Prostate gland (tissue), 2 donors: ENCODE measurements at places on chromosomes 3 and 15. TPM values are rescaled to one million over a fixed set of nuclear protein-coding genes. Genes with fewer than 3 reads are reported as not detected.
A peak's percentile ranks its signal among the peaks of the same experiment; 100 is the strongest.

SCAANT1 gene
- total RNA-seq, result not detected

GRK7 gene
- 0.17 TPM for total RNA-seq

UCN2 gene
- total RNA-seq, result 1.6 TPM

ERICH6 gene
- total RNA-seq, result 0.09 TPM

ROBO2 gene
- total RNA-seq, result 3.6 TPM

MLF1 gene
- 65.0 TPM for total RNA-seq

ZIC4 gene
- not detected for total RNA-seq

GOLGA8A gene
- 63.7 TPM for total RNA-seq

CALML4 gene
- 18.8 TPM for total RNA-seq

CPEB1 gene
- total RNA-seq, result 1.7 TPM

ALPK3 gene
- total RNA-seq, result 7.2 TPM

GRCh38 chr15:66566963-66567531, 1.2 kb upstream of the LCTL start:
- no peaks in the 10 kb centered on the region for H3K27me3 ChIP-seq
- no peak overlapping the region for H3K4me3 ChIP-seq
- no peaks in the 10 kb centered on the region for H3K4me1 ChIP-seq
- no peaks in the 10 kb centered on the region for H3K36me3 ChIP-seq

DNA sequence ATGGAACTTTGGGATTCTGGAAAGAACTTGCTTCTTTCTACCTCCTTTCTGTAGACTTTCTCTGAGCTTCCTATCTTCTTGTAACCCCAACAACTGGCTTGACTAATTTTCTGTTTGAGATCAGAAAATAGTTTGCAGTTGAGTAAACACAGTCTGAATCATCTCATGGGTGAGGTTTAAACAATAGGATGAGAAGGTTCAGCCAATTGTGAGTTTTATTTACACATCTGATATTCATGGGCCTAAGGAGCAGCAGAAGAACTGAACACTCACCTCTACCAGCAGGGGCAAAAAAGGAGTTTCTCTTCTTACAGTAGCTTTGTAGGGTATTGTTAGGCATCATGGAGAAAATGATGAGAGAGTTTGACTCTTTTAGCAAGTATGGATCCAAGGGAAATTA, 54.2 kb downstream of the DTWD1 start:
- H3K27ac ChIP-seq, result no peak overlapping the region
- no peaks in the 10 kb centered on the region for H3K4me1 ChIP-seq
- no peaks in the 10 kb centered on the region for H3K27me3 ChIP-seq
- no peak for DNase-seq
- no peaks in the 10 kb centered on the region for H3K36me3 ChIP-seq

GRCh38 chr3:46222435-46223161, 14.5 kb upstream of the CCR1 start:
- H3K4me3 ChIP-seq, result no peak overlapping the region
- H3K36me3 ChIP-seq, result no peaks in the 10 kb centered on the region
- H3K4me1 ChIP-seq, result no peaks in the 10 kb centered on the region
- no peaks in the 10 kb centered on the region for H3K27me3 ChIP-seq
- DNase-seq, result no peak

GRCh38 chr3:102346897-102347296, 87.9 kb upstream of the ZPLD1 start:
- no peak for DNase-seq
- H3K4me1 ChIP-seq, result no peaks in the 10 kb centered on the region
- H3K4me3 ChIP-seq, result no peak overlapping the region
- H3K27ac ChIP-seq, result no peak overlapping the region

DNA sequence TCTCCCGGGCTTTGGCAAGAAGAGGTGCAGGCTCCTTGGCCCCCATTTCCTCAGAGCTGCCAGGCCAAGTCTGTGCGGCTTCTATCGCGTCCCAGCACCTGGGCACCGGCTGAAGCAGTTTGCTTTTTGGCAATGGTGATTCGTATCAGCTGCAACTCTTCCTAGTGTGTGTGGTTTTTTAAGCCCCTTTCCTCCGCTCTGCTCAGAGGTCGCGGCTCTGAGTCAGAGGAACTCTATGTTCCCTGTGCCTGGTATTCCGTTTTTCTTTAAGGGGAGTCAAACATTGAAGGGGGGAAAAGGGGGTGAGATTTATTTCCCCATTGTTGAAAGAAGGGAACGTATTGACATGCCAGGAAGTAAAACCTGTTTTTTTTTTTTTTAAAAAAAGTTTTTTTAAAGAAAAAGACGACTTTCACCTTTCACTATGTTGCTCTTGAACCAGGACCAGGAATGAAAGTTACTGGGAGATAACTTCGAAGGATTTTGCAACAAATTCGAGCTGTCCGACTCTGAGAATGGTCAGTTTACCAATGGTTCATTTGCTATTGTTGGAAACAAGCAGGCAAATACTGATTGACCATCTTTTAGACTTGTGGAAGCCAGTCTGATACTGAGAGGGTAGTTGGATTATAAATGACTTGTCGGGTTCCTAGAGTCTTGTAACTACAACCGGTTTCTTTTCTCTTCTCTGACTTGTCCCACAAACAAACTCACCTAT, 1.1 kb downstream of the ARMC8 start:
- peak overlapping the region; percentile 96 for H3K27ac ChIP-seq
- H3K4me3 ChIP-seq, result peak overlapping the region; percentile 98
- H3K4me1 ChIP-seq, result no peaks in the 10 kb centered on the region
- no peak for DNase-seq
- no peaks in the 10 kb centered on the region for H3K36me3 ChIP-seq

DNA sequence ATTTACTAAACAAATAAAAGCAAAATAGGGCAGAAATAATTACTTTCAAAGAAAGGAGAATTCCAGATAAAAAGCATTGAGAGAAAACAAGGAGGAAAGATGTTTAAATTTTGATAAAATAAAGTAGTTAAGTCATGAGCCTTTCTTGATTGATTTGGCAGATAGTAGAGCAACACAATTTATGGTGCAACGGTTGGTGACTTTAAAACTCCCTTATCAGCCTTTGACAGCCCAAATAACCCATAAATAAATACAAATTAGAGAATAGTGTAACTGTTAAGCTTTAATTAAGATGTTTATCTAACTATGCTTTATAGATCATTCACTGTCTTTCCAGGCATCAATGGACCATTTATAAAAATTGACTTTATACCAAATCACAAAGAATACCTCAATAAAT, 54.0 kb upstream of the EIF1B start:
- H3K36me3 ChIP-seq, result no peaks in the 10 kb centered on the region
- no peaks in the 10 kb centered on the region for H3K27me3 ChIP-seq
- DNase-seq, result no peak
- H3K27ac ChIP-seq, result no peak overlapping the region
- H3K4me1 ChIP-seq, result no peaks in the 10 kb centered on the region

- no peaks in the 10 kb centered on the region for H3K27me3 ChIP-seq
- DNase-seq, result no peak
- no peak overlapping the region for H3K4me3 ChIP-seq
- H3K4me1 ChIP-seq, result no peaks in the 10 kb centered on the region
- H3K27ac ChIP-seq, result no peak overlapping the region
These were observed 105.9 kb downstream of the IL12A start for GRCh38 chr3:160094562-160094961.

- no peak overlapping the region for H3K4me3 ChIP-seq
- H3K27me3 ChIP-seq, result no peaks in the 10 kb centered on the region
- H3K36me3 ChIP-seq, result no peaks in the 10 kb centered on the region
- DNase-seq, result no peak
These were observed 223.0 kb downstream of the EBLN2 start for GRCh38 chr3:73284472-73284871.

DNA sequence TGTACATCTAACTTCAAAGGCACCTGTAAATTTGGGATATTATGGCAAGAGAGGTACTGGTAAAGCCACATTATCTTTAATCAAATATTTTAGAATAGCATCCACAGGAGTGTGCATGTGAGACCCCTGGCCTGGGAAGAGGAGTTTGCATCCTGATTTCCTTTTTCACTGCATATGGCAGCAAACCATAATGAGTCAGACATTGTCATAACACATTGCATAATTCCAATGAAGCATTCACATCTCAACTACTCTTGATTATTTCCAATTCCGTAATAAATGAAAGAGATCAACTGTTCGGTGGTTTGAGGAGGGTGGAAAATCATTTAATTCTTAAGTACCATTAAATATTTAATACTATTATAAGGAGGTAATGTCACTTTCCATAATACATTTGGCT, 215.0 kb downstream of the MECOM start:
- H3K27ac ChIP-seq, result no peak overlapping the region
- DNase-seq, result no peak
- H3K27me3 ChIP-seq, result no peaks in the 10 kb centered on the region
- no peak overlapping the region for H3K4me3 ChIP-seq

GRCh38 chr3:12175844-12176453, 17.2 kb upstream of the TIMP4 start:
- no peak overlapping the region for H3K4me3 ChIP-seq
- DNase-seq, result peak; percentile 48
- no peaks in the 10 kb centered on the region for H3K27me3 ChIP-seq
- peaks cover 3% of the 10 kb centered on the region for H3K4me1 ChIP-seq
- H3K36me3 ChIP-seq, result no peaks in the 10 kb centered on the region

GRCh38 chr3:102936511-102937045, 501.8 kb downstream of the ZPLD1 start:
- no peaks in the 10 kb centered on the region for H3K27me3 ChIP-seq
- no peaks in the 10 kb centered on the region for H3K36me3 ChIP-seq
- DNase-seq, result no peak

GRCh38 chr15:78987556-78988360, 42.9 kb upstream of the CTSH start:
- no peaks in the 10 kb centered on the region for H3K27me3 ChIP-seq
- H3K36me3 ChIP-seq, result no peaks in the 10 kb centered on the region
- no peak for DNase-seq

DNA sequence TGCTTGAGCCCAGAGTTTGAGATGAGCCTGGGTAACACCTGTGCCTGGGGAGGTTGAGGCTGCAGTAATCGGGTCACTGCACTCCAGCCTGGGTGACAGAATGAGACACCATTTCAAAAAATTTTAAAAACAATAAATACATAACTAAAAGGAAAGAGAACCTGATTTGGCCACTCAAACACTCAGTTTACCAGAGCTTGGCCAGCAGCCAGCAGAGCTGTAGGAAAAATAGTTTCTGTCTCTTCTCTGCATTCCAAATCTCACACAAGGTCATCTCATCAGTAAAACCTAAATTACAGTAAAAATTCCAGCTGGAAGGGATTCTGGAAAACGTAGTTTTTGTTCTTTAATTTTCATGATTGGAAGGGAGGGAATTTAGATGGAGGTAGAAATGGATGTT, 7.8 kb upstream of the PPM1L start:
- H3K27me3 ChIP-seq, result no peaks in the 10 kb centered on the region
- H3K27ac ChIP-seq, result no peak overlapping the region
- DNase-seq, result no peak

DNA sequence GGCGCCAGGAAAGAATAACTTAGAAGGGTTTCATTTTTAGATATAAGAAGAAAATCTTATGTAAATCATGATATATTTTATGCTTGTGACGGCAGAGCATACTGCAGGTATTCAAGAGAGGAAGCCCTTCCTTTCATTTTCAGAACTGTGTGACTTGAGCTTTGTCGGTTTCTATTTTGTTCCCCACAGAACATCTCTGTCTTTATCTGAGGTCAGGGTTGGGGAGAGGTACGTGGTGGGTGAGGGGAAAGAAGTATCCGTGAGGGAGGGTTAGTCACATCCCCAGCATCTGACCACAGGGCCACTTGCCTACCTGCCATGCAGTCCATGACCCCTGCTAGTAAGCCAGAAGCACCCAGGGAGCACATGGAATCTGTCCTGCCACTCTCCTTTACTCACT, 126.5 kb downstream of the DGKG start:
- DNase-seq, result no peak
- H3K36me3 ChIP-seq, result no peaks in the 10 kb centered on the region
- H3K27ac ChIP-seq, result no peak overlapping the region

DNA sequence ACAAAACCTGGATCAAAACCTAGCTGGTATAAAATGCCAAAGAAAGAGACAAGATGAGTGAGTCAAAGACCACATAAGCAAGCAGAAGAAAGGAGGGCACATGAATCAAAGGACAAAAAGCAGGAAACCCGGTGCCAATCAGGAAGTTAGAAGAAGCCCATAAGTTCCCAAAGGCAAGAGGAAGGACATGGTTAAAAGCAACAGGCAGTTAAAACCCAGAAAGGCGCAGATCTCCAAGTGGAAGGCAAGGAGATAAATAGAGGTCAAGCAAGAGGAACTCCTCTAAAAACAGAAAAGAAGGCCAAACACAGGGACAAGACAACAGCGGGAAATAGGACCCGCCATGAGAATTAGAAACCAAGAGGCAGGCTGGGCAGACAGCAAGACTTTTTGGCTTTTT, 4.4 kb downstream of the TMOD2 start:
- H3K4me1 ChIP-seq, result no peaks in the 10 kb centered on the region
- H3K27me3 ChIP-seq, result no peaks in the 10 kb centered on the region
- no peaks in the 10 kb centered on the region for H3K36me3 ChIP-seq
- DNase-seq, result no peak

- no peak overlapping the region for H3K4me3 ChIP-seq
- H3K36me3 ChIP-seq, result no peaks in the 10 kb centered on the region
- DNase-seq, result peak; percentile 30
- peaks cover 2% of the 10 kb centered on the region for H3K4me1 ChIP-seq
- no peaks in the 10 kb centered on the region for H3K27me3 ChIP-seq
- H3K27ac ChIP-seq, result no peak overlapping the region
These were observed 15.0 kb downstream of the UACA start for GRCh38 chr15:70748281-70748747.

DNA sequence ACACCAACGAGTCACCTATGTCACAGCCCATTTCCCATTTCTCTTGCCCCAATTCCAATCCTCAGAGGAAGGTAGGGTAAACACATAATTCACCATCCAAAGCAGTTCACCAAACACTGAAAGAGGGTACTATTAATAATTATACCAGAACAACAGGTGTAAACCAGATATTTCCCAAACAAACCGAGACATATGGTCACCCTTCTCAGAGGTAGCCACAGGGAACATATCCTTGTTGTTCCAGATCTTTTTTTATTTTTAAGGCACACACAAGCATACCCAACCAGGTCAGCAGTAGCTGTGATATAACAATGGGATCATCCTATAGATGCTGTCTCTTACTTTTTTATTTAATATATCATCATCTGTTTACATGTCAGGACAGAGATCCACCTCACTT, 24.7 kb downstream of the MAGI1 start:
- H3K36me3 ChIP-seq, result no peaks in the 10 kb centered on the region
- H3K4me1 ChIP-seq, result peaks cover 5% of the 10 kb centered on the region
- H3K4me3 ChIP-seq, result no peak overlapping the region
- no peaks in the 10 kb centered on the region for H3K27me3 ChIP-seq

DNA sequence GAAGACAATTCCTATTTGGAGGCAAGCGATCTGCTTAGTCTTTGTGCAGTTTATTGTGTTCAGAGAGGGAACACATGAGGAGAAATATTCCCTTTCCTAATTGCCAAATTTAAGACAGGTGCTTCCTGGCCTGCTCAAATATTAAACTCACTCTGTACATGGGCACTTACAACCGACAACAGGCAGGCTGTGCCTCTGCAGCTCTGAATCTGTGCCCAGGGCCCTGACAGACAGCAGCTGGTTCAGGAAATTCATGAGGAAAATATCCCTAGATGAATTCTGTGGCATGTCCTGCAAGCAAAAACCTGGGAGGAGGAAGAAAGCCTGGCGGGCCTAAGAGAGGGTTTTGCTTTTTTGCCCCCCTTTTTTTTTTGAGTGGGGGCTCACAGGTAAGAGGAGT, 169.3 kb upstream of the TRIM42 start:
- no peak overlapping the region for H3K4me3 ChIP-seq
- no peaks in the 10 kb centered on the region for H3K4me1 ChIP-seq
- no peak for DNase-seq
- no peaks in the 10 kb centered on the region for H3K36me3 ChIP-seq

- no peaks in the 10 kb centered on the region for H3K36me3 ChIP-seq
- no peaks in the 10 kb centered on the region for H3K4me1 ChIP-seq
- peak; percentile 50 for DNase-seq
- H3K27ac ChIP-seq, result no peak overlapping the region
These were observed 12.7 kb upstream of the TSPAN3 start for GRCh38 chr15:77083381-77084160.
